Epithelial cell of proximal tubule (primary cell): ENCODE measurements at places on chromosomes 6 and 20. TPM values are rescaled to one million over a fixed set of nuclear protein-coding genes. Genes with fewer than 3 reads are reported as not detected.

RIPOR3 gene
- total RNA-seq = 0.29 and 1.8 TPM in 2 replicates

CEBPB gene
- total RNA-seq = 24.9 and 27.1 TPM in 2 replicates

LY6G6D gene
- not detected in 2 replicates for total RNA-seq

YWHAB gene
- total RNA-seq = 162 and 203 TPM in 2 replicates

SLPI gene
- 20.5 and 68.1 TPM in 2 replicates for total RNA-seq

CAPN11 gene
- not detected in 2 replicates for total RNA-seq

MEP1A gene
- total RNA-seq = not detected in 2 replicates

SMPD2 gene
- total RNA-seq = 9.1 and 9.6 TPM in 2 replicates

TNFAIP3 gene
- 10.6 and 13.6 TPM in 2 replicates for total RNA-seq

DACT2 gene
- 0.23 and 1.2 TPM in 2 replicates for total RNA-seq

PRR18 gene
- 0.94 TPM in 1 of 2 replicates, not detected in the other for total RNA-seq

RPP21 gene
- 85.1 and 99.0 TPM in 2 replicates for total RNA-seq

HDGFL1 gene
- not detected in 2 replicates for total RNA-seq

C4A gene
- total RNA-seq = 1.0 and 1.6 TPM in 2 replicates

RAET1G gene
- 0.43 TPM in 1 of 2 replicates, not detected in the other for total RNA-seq

DEFB119 gene
- not detected in 2 replicates for total RNA-seq

HLA-DRB1 gene
- not detected in 2 replicates for total RNA-seq

TMEM170B gene
- total RNA-seq = 0.92 and 1.2 TPM in 2 replicates

RIOK1 gene
- 9.5 and 20.8 TPM in 2 replicates for total RNA-seq
